ENCODE measurements at places on chromosomes 2 and 18.

- no peak for DNase-seq
These were observed 13.4 kb upstream of the ADGRF3 start for GRCh38 chr2:26359886-26360473.

- no peak for DNase-seq
These were observed 31.1 kb downstream of the SERTAD2 start for GRCh38 chr2:64622443-64623241.

- DNase-seq: no peak
These were observed 76.8 kb downstream of the CACNB4 start for GRCh38 chr2:152022090-152022489.

DNA sequence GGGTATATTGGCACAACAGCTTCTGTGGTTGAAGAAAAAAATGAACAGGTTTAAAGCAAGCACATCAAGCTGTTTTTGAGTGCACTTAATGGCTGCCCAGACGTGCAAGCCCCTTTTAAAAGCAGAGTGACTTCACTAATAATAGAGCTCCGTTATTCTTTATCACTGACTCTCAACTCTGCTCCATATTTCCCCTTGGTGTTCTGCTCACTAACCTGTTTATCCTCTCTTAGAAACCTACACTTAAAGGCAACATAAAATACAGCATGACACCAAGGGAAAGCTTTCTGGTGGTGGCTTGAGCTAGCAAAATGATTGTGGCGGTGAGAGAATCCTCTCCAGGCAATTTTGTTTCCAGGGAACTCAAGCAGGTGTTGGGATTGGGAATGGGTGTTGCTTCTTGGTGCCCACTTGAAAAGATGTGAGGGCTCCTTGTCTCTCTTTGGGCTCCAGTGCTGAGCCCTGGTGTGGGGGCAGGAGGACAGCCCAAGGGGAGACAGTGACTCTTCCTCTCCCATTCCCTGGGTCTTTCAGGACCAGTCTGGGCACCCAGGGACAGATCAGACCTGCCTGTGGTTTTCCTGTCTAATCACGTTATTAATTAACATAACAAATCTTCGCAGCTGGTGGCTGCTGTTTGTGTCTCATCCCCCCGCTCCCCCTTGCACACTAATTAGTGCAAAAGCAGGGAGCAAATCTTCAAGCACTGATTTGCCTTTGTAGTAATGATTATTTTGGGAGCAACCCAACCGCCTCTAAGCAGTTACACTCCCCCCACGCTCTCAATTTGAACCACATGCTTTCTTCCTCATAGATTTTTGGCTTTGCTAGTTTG lies 289.4 kb upstream of the CXCR4 start:
- no peak for DNase-seq

- DNase-seq: no peak
These were observed 510.6 kb downstream of the ERBB4 start for GRCh38 chr2:212027681-212028628.

GRCh38 chr2:48183991-48184390 lies 277.7 kb upstream of the FBXO11 start:
- no peak for DNase-seq

- no peak for DNase-seq
These were observed 423.8 kb upstream of the MEX3C start for GRCh38 chr18:51621113-51621863.

DNA sequence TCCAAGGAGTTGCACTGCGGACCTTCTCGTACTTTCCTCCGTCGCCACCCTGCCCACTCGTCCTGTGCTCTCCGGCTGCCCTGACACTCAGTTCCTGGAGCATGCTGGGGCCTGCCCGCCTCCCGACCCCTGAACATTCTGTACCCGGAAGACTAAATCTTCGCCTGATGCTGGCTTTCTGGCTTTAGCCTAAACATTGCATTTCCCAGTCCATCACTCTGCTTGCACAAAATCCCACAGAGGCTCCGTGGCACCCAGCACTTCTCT lies 550 bp upstream of the SFXN5 start:
- no peak for DNase-seq

DNA sequence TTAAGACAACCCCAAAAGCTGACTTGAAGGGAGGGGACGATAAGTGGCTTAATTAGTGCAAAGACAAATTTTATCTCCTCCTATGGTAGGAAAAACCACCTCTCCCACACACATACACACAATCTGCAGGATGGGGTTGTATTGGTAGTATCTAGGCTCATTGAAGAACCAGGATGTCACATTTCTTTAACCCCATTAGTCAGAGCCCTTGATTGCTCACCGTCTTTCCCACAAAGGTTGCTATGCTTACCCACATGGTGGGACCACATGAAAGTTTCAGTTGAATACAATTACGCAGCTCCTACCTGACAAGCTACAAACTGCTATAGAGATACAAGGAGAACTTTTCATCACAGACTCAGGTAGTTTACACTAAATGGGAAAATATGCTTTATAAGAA lies 765.0 kb upstream of the CELF4 start:
- DNase-seq: no peak

DNA sequence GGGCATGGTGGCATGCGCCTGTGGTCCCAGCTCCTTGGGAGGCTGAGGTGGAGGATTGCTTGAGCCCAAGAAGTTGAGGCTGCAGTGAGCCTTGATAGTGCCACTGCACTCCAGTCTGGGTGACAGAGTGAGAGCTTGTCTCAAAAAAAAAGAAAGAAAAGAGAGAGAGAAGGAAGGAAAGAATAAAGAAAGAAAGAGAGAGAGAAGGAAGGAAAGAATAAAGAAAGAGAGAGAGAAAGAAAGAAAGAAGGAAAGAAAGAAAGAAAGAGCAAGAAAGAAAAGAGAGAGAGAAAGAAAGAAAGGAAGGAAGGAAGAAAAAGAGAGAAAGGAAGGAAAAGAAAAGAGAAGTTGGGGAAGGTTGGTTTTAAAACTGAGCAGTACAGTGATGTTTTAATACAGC lies 49.0 kb upstream of the ACSL3 start:
- DNase-seq: no peak

GRCh38 chr2:201827621-201828020 lies 21.3 kb downstream of the CDK15 start:
- DNase-seq: no peak

- no peak for DNase-seq
These were observed 37.7 kb downstream of the NETO1 start for GRCh38 chr18:72830109-72830508.

DNA sequence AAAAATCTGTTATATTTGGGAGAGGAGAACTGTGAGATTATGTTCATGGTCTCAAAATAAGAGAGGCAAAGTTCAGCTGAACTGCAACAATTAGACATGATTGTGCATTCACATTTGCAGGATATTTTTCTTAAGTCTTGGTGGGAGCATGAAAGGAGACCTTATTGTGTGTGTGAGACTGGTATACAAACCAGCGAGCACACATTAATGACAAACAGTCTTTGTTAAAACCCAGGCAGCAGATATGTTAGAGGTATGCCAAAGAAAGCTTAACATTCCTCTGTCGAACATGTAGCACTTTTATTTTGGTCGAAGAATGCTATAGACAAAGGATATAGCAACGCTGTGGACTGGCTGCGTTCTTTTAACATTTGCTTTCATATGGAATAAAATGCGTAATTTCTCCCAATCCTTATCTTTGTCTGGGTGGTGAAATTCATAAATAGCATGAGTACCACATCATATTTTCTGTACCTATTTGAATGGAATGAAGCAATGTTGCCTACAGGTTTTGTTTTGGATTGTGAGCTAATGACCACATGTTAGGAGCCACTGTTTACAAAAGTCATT lies 88.4 kb downstream of the ICOS start:
- DNase-seq: no peak

GRCh38 chr2:55169359-55169758 lies 62.7 kb downstream of the CLHC1 start:
- DNase-seq: no peak

- DNase-seq: no peak
These were observed 209.6 kb downstream of the TWIST2 start for GRCh38 chr2:239057533-239057932.

DNA sequence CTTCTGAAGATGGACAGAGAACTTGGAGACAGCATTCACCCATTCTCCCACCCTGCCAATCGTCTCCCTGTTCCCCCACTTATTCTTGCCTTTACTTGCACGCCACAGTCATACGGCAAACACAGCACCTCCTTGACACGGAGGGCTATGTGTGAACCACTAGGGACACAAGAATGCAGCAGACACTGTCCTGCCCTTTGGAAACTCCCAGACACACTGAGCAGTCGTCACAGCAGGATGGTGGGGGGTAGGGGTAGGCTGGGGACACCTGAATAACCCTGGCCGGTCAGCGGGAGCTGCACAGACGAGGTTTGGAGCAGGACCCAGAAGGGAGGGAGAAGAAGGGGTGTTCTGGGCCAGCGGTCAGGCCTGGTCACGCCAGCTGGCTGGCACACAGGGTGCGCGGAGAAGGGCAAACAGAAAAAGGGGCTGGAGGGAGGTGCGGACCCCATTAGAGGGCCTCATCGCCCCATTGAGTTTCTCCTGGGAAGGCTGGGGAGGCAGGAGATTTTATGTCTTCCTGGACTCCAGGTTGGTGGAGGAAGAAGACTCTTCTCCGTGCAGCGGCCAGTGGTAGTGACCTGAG lies 40.0 kb upstream of the FOSL2 start:
- DNase-seq: no peak

GRCh38 chr2:227124811-227125210 lies 39.2 kb downstream of the COL4A4 start:
- no peak for DNase-seq

- DNase-seq: no peak
These were observed 24.8 kb downstream of the NCK2 start for GRCh38 chr2:105769504-105769903.

DNA sequence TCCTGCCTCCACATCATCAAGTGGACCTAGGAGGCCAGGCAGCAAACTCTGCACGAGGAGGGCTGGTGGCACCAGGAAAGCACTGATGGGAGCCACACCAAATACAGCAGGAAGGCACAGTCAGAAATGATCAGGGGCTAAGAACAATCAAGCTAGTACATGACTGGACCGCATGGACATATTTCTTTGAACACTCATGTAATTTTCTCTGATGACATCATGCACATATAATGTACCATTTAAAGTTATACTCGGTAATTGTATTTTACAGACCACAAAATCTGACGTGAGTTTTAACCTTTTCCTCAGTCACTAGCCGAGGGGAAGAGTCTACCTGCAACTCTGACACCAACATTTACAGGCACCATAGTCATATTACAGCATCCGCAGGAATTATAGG lies 76.7 kb downstream of the XDH start:
- no peak for DNase-seq

- no peak for DNase-seq
These were observed 3.3 kb downstream of the TWSG1 start for GRCh38 chr18:9337873-9338272.

DNA sequence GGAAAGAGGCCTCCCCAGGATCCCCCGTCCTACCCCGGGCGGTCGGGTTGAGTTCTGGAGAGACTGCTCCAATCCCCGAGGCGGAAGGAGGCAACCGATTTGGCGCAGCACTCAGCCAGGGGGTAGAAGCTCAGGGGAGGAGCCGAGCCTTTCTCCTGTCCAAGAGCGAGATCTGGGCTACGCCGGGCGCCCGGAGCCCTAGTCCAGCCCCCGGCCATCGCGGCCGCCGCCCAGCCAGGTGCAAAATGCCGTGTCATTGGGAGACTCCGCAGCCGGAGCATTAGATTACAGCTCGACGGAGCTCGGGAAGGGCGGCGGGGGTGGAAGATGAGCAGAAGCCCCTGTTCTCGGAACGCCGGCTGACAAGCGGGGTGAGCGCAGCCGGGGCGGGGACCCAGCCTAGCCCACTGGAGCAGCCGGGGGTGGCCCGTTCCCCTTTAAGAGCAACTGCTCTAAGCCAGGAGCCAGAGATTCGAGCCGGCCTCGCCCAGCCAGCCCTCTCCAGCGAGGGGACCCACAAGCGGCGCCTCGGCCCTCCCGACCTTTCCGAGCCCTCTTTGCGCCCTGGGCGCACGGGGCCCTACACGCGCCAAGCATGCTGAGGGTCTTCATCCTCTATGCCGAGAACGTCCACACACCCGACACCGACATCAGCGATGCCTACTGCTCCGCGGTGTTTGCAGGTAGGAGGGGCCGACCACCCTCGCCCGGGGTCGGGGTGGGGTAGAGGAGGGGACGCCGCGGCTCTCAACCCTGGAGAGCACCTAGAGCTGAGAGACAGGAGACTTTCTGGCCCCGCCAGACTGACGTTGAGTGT lies at the start of gene DYSF:
Gene DYSF, plus strand, starts transcription at position 158 of the 817 bp plus-strand sequence.
- no peak for DNase-seq

DNA sequence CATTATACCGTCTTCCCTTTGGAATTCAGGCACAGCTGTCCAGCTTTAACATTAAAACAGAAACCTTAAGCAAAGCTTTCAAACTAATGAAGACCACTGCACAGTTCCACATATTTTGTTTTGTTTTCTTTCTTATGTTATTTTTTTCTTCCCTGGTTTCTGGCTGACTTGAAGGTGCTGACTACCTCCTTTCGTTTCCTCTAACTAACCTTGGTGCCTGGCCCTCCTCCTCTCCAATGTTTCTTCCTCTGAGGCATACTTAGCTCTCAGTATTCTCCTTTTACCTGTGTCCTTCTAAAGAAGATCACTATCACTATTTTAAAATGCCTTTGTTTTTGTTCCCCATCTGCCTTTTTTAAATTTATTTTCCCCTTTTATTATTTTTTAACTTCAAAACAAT lies 433.3 kb upstream of the SPHKAP start:
- no peak for DNase-seq

DNA sequence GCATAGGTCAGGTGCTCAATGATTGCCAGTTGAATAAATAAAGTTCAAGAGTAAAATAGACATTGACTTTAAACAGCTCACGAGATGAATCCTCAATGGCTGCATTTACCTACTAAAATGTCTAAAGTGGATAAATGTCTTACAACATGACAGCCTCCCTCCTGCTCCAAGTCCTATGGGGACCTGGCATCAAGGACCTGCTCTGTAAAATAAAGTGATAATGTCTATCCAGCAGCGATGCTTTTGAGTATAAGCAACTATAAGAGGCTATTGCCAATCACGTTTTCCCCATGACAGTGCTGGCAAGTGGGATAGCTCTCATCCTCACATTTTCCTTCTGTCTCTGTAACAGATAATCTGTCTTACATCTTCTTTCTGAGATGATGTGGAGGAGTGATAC lies 37.0 kb downstream of the RASGRP3 start:
- DNase-seq: no peak

GRCh38 chr2:121723316-121723715 lies 13.4 kb downstream of the NIFK start:
- no peak for DNase-seq

DNA sequence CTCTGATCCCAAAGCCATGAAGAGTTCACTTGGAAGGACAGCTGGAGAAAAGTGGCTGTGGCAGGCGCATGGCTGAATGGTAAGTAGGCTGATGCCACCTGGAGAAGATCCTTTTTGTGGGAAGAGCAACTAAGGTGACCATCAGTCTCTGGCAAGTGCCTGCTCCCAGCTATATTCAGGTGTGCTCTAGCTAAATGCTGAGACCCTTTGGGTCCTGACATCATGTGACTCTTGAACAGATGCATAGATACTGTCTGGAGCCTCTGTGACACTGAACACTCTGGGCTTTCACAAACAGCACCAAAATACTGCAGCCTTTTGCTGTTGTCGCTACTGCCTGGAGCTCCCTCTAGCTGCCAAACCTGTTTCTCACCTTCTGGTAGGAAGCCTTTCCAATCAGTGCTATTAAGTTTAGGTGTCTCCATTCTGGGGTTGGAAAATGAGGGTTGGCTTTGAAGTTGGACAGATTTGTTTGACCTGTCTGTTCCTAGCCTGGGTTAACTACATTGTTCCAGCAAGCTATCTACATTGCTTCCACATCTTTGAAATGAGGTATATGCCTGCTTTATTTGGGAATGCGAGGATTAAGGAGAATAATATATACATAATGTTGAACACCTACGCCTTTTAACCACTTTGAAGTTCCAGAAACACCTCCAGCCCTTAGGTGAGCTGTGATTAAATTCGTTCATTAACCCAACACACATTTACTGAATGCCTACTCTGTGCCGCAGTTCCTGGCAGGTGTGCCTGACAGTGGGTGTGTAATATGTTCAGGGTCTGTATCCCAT lies 3.1 kb downstream of the EGR4 start:
- no peak for DNase-seq
